ENCODE measurements at places on chromosomes 12 and 14.

DNA sequence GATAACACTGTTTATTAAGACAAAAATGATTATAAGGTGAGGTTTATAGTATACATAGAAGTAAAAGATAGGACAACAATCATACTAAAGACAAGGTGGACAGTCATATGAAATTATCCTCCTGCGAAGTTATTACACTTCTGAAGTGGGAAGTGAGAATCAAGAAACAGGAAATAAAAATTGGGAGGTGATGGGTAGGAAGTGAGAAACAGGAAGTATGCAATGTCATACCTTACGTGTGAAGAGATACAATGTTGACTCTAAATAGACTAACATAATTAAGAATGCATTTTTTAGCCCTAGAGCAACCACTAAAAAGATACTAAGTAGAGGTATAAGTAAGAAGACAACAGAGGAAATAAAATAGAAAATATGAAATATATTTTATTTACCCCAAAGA, 43.7 kb downstream of the GRIN2B start:
- no peak for DNase-seq

DNA sequence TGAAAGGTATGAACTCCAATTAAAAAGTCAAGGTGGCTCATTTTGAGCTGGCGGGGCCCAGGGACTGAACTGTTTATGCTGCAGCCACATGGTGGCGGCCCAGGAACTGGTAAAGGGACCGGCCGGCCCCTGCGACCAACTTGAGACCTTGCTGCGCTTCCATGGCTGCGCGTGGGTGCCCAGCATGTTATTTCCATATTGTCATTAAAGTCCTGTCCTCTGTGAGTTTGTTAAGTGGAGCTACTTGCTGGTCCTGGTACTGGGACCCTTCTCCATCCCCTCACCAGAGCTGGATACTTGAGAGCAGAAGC, 62.3 kb downstream of the BEGAIN start:
- no peak for DNase-seq

GRCh38 chr12:3896356-3896755, 23.2 kb upstream of the PARP11 start:
- no peak for DNase-seq

GRCh38 chr12:113980054-113980453, 13.9 kb upstream of the RBM19 start:
- no peak for DNase-seq

GRCh38 chr14:82837611-82838140, 1304.0 kb upstream of the SEL1L start:
- no peak for DNase-seq

GRCh38 chr12:109099431-109100020, 2.1 kb downstream of the UNG start:
- no peak for DNase-seq

GRCh38 chr14:92568621-92569479, 55.3 kb downstream of the RIN3 start:
- no peak for DNase-seq

DNA sequence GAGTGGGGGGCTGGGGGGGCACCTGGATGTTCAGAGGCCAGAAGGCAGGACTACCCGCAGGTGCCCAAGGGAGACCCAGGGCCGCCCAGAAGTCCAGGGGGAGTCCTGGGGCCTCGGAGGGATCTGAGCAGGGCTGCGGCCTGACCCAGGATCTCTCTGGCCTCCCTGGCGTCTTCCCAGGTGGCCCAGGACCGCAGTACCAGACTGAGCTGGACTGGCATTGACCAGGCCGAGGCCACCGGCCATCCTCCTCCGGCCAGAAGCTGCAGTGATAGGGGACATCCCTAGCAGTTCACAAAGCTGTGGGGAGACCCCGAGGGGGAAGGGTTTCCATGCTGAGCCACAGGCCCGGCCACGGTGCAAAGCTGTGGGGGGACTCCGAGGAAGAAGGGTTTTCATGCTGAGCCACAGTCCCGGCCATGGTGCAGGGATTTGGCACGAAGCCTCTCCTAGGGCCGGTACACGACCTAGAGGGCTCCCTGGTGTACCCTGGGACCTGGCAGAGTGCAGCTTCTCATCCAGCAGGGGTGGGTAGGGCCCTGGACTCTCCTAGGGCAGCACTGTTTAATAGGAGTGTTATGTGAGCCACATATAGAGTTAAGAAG, 24.4 kb downstream of the FBRSL1 start:
- DNase-seq, result no peak

DNA sequence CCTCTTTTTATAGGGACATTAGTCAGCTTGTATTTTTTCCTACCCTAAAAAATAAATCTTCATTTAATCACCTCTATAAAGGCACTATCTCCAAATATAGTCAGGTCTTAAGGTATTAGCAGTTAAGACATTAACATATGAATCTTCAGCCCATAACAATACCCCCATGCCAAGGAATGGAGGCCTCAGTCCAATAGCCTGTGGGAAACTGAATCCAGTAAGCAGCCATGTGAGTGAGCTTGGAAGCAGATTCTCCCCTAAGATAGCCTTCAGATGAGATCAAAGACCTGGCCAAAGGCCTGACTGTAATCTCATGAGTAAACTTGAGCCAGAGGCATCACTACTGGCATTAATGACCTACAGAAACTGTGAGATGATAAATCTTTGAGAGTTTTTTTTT, 232.1 kb upstream of the SYT10 start:
- no peak for DNase-seq

GRCh38 chr12:58435647-58436046, 484.7 kb downstream of the LRIG3 start:
- DNase-seq, result no peak

DNA sequence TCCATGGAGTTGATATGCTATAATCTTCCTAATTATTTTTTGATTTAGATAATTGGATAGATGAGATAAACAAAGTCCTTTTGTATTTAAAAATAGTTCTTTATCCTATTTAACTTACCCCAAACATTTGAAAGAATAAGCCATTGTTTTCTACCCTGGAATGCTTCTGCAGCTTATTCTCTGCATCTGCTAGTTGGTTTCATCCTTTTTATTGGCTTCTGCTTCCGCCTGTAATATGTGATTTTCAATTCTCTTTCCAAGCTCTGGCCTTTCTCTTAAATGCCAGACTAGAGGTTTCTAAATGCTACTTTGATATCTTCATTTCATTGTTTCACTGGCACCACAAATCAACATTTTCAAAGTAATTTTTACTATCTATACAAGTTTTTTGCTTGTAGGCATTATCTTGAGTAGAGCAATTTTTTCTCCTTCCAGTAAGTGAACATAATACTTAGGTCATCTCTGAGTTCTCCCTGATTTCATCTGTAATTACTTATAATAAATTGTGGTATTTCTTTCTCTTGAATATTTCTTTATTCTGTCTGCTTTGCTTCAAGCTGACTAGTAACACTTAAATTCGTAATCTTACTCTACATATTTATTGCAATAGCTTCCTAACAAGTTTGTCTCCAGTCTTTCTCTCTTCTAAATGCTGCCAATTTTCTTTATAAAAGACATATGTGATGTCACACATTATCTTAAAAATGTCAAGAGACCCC, 958.4 kb downstream of the SLC6A15 start:
- DNase-seq, result no peak

DNA sequence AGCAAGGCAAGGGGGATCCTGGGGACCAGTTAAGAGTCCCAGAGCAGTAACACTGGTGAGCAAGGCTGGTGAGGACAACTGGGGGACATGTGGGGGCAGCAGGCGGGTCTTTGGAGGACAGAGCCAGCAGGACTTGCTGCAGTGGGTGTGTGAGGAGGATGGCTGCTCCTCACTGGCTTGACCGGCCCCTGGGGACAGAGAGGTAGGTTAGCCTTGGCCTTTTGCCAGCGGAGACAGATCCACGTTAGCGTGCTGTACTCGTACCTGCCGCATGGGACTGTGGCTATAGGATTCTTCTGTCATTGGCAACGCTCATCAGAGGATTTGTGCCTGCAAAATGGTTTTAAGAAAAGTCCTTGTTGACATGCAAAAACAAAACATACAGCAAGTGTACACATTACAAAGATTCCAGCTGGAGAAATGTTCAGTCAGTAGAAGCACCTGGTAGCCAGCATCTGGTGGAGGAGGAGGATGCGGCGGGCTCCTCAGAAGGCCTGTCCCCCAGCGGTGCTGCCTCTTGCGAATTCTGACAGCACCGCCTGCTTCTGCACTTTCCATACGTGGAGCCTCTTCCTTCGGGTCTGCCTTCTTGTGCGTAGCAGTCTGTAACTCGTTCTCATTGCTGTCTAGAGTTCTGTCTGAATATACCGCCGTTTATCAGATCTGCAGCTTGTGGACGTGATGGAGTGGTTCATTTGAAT, 91.3 kb downstream of the EP400 start:
- DNase-seq, result no peak

DNA sequence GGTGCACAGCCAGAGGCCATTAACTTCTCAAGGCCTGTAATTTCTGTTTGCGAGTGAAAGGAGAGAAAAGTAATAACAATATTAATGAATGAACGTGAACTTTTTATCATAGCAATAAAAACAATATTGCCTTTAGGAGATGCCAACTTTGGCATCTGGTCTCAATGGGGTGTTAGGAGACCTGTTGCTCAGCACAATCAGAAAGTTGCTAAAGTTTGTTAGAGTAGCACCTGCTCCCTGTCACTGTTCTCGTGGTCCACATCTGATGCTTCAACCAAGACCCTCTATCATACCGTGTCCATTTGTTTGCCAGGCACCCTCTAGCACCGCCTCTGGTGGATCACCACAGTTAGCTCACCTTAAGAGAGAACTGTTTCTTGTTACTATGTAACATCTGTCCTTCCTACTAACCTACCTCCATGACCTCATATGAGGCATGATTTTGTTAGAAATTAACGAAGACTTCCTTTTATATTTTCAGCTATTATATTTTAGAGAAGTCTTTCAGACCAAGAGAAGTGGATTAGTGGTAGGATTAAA, 12.5 kb upstream of the CLEC4E start:
- no peak for DNase-seq

- DNase-seq, result no peak
Observed at GRCh38 chr12:29103539-29103974, 45.5 kb upstream of the FAR2 start.

DNA sequence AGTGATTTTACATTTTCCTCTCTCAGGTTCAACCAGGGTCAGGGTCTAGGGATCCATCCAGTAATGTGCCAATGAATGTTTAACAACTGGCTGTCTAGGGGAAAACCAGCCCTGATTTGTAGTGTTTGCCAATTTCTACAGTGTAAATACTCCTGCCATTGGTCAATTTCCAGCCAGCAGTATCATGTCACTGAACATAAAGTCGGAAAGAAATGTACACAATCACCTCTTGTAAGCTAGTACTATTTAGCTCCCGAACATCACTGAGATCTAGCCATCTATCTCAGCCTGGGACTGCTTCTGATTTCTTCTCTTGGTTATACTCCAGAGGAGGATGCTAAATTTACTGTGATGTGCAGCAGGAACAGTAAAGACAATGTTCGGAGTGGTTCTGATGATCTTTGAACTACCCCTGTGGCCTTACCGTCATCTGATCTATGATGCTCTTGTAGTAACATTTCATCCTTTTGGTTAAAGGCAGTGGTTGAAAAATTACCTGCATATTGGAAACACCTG, 36.7 kb upstream of the EGLN3 start:
- no peak for DNase-seq

DNA sequence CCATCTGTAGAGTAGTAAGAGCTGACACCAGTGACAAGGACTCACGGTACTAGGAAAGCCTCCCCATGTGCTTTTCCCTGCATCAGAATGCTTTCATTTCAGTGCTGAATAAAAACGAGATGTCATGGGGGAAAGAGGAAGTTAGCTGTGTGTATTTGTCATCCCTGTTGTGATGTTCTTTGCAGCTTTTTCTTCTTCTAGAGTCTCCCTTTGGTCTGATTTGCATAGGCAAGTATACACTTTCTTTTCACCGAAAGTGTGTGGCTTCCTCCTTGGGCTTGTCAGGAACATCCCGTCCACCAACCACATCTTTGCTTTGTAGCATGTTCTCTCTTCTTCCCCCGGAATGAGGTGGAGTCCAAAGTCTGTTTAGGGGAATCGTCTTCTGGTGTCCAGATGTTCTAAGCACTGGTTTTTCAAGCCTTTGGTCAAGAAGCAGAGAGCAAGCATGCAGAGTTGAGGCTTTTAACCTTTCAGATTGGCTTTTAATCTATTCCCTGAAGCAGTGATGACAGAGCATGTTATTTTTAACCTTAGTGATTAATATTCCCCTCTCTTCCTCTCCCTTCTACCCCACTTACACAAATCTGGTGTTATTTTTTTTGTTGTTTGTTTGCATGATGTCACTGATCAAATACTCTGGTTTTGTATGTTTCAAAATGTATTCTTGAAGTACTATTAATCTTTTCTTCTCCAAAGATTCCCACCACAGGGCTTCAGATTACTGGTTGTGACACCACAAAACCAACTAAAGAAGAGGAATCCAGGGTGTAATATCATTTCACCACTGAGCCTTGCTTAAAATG, 163.4 kb downstream of the SAMD4A start:
- DNase-seq, result no peak

DNA sequence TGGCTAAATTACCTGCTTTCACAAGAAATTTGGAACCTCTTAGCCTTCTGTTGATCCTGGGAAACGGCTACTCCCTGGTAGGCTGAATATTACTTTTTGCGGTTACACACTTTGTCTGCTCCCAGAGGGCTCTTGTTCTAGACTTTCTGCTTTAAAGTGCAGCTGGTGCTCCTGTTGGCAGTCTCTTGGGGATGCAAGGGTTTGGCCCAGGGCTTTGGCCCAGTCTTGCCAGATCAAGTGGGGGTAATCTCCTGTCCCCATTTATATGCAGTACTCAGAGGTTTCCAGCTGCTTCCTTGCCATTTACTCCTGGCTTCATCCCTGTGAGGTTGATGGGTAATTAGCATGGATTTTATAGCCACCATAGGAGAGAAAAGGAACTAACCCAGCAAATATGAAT, 558.2 kb upstream of the MIS18BP1 start:
- no peak for DNase-seq
